Activated CD4-positive, alpha-beta T cell treated with anti-CD3 and anti-CD28 coated beads, Interleukin-2, amount 10 ng/mL, durations not matched to agents 7 days and 5 days (primary cell): ENCODE measurements at places on chromosomes 7 and 10. TPM values are rescaled to one million over a fixed set of nuclear protein-coding genes. Genes with fewer than 3 reads are reported as not detected.

GRCh38 chr7:128035712-128036111 is 4.5 kb upstream of the LRRC4 start:
- H3K4me1 ChIP-seq, result peaks cover 2% of the 10 kb centered on the region
- no peak for DNase-seq
- H3K36me3 ChIP-seq, result no peaks in the 10 kb centered on the region
- no peak overlapping the region for H3K27ac ChIP-seq

DNA sequence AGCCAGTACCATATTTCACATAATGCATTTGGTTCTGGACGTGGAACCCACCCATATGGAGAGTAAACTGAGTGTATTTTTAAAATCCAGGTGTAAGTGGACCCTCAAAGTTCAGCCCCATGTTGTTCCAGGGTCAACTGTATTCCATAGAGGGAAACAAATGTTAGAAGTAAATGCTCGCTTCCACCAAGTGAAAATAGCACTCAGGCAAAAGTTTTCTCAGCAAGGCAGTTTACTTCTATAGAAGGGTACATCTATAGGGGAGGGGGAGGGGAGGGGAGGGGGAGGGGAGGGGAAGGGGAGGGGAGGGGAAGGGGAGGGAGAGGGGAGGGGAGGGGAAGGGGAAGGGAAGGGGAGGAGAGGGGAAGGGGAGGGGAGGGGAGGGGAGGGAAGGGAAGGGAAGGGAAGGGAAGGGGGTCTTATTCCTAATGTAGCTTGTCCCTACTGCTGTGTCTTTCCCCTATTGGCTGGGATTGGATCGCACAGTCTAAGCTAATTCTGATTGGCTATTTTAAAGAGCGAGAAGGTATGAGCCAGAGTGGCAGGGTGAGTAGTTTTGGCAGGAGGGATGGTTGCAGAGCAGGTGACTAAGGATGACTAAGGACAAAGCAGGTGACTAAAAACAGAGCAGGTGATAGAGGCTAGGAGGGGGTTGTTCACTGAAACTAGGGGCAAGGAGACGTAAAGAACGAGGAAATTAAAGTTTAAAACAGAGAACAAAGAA is 29.1 kb downstream of the GARIN1A start:
- peaks cover 11% of the 10 kb centered on the region for H3K4me1 ChIP-seq
- no peak overlapping the region for H3K4me3 ChIP-seq
- H3K36me3 ChIP-seq, result peaks cover 2% of the 10 kb centered on the region
- no peak for DNase-seq

DNA sequence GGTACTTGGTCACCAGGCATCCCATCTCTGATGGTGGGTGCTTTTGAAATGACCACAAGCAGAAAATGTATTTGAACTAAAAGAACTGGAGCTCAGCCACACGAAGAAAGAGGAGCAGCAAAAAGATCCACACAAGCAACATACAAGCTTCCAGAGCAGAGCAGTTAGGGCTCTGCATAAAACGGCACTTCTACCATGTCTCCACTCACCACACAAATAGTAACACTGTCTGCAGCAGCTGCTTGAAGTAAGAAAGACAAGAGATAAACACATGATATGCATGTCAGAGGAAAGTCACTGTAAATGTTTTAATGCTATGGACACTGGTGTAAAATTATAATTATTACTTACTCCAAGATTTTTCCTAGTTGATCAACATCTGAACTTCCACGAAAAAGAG is 32.5 kb upstream of the FAM133B start:
- H3K27ac ChIP-seq, result peak overlapping the region; percentile 63
- H3K36me3 ChIP-seq, result peaks cover 58% of the 10 kb centered on the region
- peaks cover 66% of the 10 kb centered on the region for H3K4me1 ChIP-seq
- H3K4me3 ChIP-seq, result no peak overlapping the region

GRCh38 chr10:22315455-22316285 is 518 bp upstream of the COMMD3 start:
- H3K4me3 ChIP-seq, result peak overlapping the region; percentile 93
- H3K4me1 ChIP-seq, result peaks cover 43% of the 10 kb centered on the region
- peaks cover 10% of the 10 kb centered on the region for H3K27me3 ChIP-seq

The GPR85 gene
- total RNA-seq, result not detected

DNA sequence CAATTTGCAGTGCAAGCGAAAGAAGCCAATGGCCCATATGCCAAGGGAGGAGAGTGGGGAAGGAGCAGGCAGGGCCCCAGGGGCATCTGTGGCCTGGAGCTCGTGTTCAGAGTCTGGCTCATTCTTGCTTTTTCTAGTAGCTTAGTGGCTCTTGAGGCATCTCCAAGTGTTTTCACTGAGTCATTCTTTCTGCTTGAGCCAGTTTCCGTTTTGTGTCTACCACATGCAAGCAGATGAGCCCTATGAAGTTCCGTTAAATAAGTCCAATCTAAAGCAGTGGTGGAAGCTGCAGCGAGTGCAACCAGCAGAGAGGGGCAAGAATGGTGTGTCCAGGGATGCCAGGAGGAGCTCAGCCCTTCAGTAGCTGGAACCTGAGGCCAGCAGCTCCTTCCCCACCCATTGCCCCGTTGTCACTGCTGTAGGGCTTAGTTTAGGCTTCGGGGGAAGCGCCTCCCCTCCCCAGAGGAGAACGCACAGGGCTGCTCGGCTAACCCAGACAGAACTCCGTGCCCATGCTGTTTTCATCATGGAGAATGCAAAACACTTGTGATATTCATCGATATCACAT is 57.4 kb upstream of the EBF3 start:
- no peaks in the 10 kb centered on the region for H3K36me3 ChIP-seq
- no peak overlapping the region for H3K4me3 ChIP-seq
- DNase-seq, result no peak
- H3K27ac ChIP-seq, result no peak overlapping the region

DNA sequence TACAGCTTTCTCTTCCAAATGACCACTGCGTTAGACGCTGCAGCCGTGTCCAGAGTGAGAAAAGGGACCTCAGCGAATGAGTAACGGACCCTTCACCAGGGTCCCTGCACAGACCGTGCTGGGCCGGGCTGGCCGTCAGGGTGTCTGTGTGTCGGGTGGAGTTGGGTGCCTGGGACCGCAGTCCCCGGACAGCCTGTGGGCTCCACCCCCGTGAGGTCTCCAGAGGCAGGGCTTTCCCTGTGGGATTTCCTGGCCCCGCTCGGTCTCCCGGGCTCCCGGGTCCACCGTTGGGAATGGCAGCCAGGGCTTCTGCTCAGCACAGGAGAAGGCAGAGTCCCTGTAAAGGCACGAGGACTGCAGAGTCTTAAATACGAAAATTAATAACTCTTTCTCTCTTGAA is 509.7 kb downstream of the TCERG1L start:
- H3K4me1 ChIP-seq, result no peaks in the 10 kb centered on the region
- H3K36me3 ChIP-seq, result no peaks in the 10 kb centered on the region
- H3K27ac ChIP-seq, result no peak overlapping the region
- no peak overlapping the region for H3K4me3 ChIP-seq
- no peak for DNase-seq
- no peaks in the 10 kb centered on the region for H3K27me3 ChIP-seq

GRCh38 chr10:120327675-120328074 is 129.4 kb upstream of the PLPP4 start:
- no peak overlapping the region for H3K27ac ChIP-seq
- no peak for DNase-seq
- H3K27me3 ChIP-seq, result peaks cover 8% of the 10 kb centered on the region
- H3K4me3 ChIP-seq, result no peak overlapping the region
- no peaks in the 10 kb centered on the region for H3K36me3 ChIP-seq

DNA sequence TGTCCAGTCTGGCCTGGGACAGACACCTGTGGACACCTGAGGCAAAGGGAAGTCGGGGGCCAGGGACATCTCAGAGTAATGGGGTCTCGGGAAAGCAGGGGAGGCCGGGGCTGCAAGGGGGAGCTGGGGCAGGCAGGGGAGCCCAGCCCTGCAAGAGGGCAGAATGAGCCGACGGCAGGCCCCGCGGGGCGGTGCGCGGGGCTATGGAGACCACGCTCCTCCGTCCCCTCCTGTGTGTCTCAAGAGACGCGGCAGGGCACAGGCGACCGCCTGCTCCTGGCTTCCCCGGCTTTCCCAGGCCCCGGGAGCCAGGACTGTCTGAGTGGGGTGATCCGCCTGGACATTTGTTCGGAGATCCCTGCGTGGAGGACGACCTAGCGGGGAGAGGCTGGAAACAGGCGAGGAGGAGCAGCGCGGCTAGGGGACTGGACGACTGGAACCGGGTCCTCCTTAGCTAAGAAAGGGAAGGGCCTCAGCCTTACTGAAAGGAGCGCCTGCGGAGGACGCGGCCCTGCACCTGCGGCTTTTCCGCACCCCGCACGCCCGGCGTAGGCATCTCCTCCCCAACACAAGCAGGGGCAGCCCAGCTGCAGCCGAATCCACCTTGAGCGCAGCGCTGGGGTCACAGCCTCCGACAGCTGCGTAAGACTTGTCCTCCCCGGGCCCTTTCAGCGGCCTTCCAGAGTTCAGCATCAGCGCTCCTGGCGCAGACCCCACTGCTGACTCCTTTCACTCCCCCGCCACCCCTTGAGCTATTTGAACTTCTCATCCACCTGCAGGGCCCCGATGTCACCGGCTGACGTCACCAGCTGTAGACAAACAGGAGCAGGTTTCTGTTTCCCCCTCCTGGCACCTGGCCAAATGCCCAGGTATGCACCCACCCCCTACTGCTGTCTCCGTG is 176.4 kb downstream of the ZNF248 start:
- H3K4me3 ChIP-seq, result no peak overlapping the region
- H3K36me3 ChIP-seq, result no peaks in the 10 kb centered on the region
- no peak overlapping the region for H3K27ac ChIP-seq
- no peak for DNase-seq

GRCh38 chr7:106282390-106282789 is 2.4 kb downstream of the NAMPT start:
- H3K27ac ChIP-seq, result peak overlapping the region; percentile 68
- H3K4me3 ChIP-seq, result peak overlapping the region; percentile 91
- peaks cover 13% of the 10 kb centered on the region for H3K36me3 ChIP-seq
- H3K4me1 ChIP-seq, result peaks cover 67% of the 10 kb centered on the region

The PLEKHS1 gene
- 0.15 TPM for total RNA-seq

The AP4M1 gene
- total RNA-seq, result 14.1 TPM

GRCh38 chr10:78731675-78732074 is 337.1 kb upstream of the ZMIZ1 start:
- no peaks in the 10 kb centered on the region for H3K36me3 ChIP-seq
- no peaks in the 10 kb centered on the region for H3K4me1 ChIP-seq
- H3K27ac ChIP-seq, result no peak overlapping the region
- DNase-seq, result no peak
- peaks cover 9% of the 10 kb centered on the region for H3K27me3 ChIP-seq

- H3K27me3 ChIP-seq, result no peaks in the 10 kb centered on the region
- no peaks in the 10 kb centered on the region for H3K36me3 ChIP-seq
- H3K27ac ChIP-seq, result no peak overlapping the region
- DNase-seq, result no peak
- no peak overlapping the region for H3K4me3 ChIP-seq
Observed at GRCh38 chr7:29432721-29433120, 130.9 kb upstream of the PRR15 start.

DNA sequence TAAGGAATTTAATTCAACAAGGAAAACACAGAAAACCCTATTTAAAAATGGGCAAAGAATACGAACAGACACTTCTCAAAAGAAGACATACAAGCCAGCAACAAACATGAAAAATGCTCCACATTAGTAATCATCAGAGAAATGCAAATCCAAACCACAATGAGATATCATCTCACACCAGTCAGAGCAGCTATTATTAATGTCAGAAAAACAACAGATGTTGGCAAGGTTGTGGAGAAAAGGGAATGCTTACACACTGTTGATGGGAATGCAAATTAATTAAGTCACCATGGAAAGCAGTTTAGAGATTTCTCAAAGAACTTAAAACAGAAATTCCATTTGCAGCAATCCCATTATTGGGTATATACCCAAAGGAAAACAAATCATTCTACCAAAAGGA is 55.2 kb downstream of the GCC1 start:
- no peaks in the 10 kb centered on the region for H3K36me3 ChIP-seq
- H3K4me1 ChIP-seq, result no peaks in the 10 kb centered on the region
- H3K4me3 ChIP-seq, result no peak overlapping the region
- no peak overlapping the region for H3K27ac ChIP-seq

- H3K27ac ChIP-seq, result no peak overlapping the region
- H3K4me3 ChIP-seq, result no peak overlapping the region
- H3K36me3 ChIP-seq, result no peaks in the 10 kb centered on the region
- H3K27me3 ChIP-seq, result peaks cover 16% of the 10 kb centered on the region
- no peaks in the 10 kb centered on the region for H3K4me1 ChIP-seq
Observed at GRCh38 chr7:29297194-29297890, 102.8 kb downstream of the CHN2 start.

DNA sequence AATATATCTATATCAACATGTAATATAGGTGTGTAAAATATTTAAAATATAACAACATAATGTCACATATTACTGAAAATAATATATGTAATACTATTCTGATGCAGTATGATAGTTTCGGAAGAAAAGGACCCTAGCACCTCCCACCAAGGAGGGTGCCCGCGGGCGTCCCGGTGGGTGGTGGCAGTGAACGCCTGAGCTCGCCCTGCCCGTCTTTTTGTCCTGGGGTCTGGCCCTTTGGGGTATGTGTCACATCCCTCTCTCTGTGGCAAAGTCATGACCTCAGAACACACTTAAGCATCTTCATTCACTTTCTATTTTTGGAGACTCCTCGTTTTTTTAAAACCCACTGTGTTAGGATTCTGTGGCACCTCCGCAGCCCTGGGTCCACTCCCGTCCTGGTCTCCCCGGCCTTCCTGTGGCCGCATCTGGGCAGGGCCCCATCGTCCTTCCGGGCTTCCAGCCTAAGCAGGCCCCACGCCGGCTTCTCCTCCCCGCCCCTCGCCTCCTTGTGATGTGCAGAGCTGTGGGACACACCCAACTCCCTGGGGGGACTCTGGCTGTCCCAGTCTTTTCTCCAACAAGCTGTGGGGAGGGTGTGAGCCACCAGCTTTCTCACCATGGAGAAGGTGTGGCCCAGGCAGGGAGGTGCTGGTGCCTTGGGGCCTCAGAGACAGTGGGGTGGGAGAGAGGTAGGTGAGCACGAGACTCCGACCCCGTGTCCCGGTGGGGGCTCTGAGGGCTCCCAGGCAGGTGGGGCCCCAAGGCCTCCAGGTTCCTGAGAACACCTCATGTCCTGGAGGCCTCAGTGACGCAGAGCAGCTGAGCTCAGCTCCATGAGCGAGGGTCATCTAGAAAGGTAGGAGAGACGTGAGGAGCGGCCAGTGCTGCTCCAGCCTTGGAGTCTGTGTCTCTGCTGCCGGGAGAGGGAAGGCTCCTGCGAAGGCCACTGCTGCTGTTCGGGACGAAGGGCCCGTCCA is 16.5 kb downstream of the PWWP2B start:
- no peaks in the 10 kb centered on the region for H3K4me1 ChIP-seq
- no peaks in the 10 kb centered on the region for H3K27me3 ChIP-seq
- H3K27ac ChIP-seq, result no peak overlapping the region
- H3K36me3 ChIP-seq, result no peaks in the 10 kb centered on the region
- no peak overlapping the region for H3K4me3 ChIP-seq

- no peak overlapping the region for H3K4me3 ChIP-seq
- no peaks in the 10 kb centered on the region for H3K4me1 ChIP-seq
- no peaks in the 10 kb centered on the region for H3K27me3 ChIP-seq
- H3K27ac ChIP-seq, result no peak overlapping the region
- no peak for DNase-seq
- H3K36me3 ChIP-seq, result no peaks in the 10 kb centered on the region
Observed at GRCh38 chr7:216360-217300, 24.3 kb downstream of the FAM20C start.

- no peak overlapping the region for H3K27ac ChIP-seq
- H3K4me3 ChIP-seq, result no peak overlapping the region
- H3K4me1 ChIP-seq, result no peaks in the 10 kb centered on the region
- DNase-seq, result no peak
Observed at GRCh38 chr7:48718731-48719378, 205.5 kb upstream of the CDC14C start.

The TBC1D12 gene
- 0.15 TPM for total RNA-seq

GRCh38 chr10:126908729-126909128 is 3.5 kb downstream of the DOCK1 start:
- no peaks in the 10 kb centered on the region for H3K36me3 ChIP-seq
- H3K4me1 ChIP-seq, result peaks cover 2% of the 10 kb centered on the region
- DNase-seq, result no peak

- H3K27me3 ChIP-seq, result no peaks in the 10 kb centered on the region
- no peak for DNase-seq
- H3K36me3 ChIP-seq, result no peaks in the 10 kb centered on the region
Observed at GRCh38 chr10:58023341-58024073, 244.2 kb downstream of the IPMK start.
